ENCODE measurements at places on chromosomes 6 and 20.

- no peak for DNase-seq
Observed at GRCh38 chr6:83812595-83812994, 40.6 kb upstream of the RIPPLY2 start.

- no peak for DNase-seq
Observed at GRCh38 chr6:43359831-43360230, 9.6 kb downstream of the ZNF318 start.

GRCh38 chr6:153090241-153090930, 40.7 kb downstream of the RGS17 start:
- no peak for DNase-seq

- DNase-seq = no peak
Observed at GRCh38 chr6:4666886-4667513, 109.2 kb upstream of the CDYL start.

DNA sequence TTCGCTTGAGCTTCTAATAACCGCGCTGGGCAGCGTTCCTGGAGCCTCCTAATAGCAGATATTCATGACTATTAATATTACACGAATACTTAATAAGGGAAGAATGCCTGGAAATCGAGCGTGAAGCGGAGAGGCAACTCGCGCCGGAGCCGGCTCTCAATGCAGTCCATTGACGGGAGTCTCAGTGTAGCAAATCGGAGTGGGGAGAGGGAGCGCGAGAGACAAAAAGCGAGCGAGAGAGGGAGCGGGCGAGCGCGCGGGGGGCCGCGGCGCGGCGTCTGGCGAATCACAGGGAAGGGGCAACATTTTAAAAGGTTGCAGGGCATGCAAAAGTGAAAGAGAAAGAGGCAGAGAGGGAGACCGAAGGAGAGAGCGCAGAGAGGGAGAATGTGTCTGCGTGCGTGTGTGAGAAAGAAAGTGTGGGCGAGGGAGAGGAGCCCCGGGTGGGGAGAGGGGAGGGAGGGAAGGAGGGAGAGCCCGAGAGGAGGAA, 2.9 kb downstream of the TFAP2A start:
- peak; percentile 89 for DNase-seq

- DNase-seq = no peak
Observed at GRCh38 chr6:40320947-40321346, 266.2 kb downstream of the LRFN2 start.

GRCh38 chr6:42389736-42390135, 62.0 kb downstream of the TRERF1 start:
- no peak for DNase-seq

GRCh38 chr6:93787841-93788240, 368.5 kb upstream of the EPHA7 start:
- DNase-seq = no peak

- no peak for DNase-seq
Observed at GRCh38 chr6:143232849-143233248, 172.2 kb downstream of the AIG1 start.
